ENCODE measurements at places on chromosomes 7 and 10. TPM values are rescaled to one million over a fixed set of nuclear protein-coding genes. Genes with fewer than 3 reads are reported as not detected.

SPDYE2 gene
- not detected for total RNA-seq

BMPR1A gene
- total RNA-seq: 11.2 TPM

SPDYE11 gene
- total RNA-seq: not detected

FBXL13 gene
- 0.76 TPM for total RNA-seq
